ENCODE measurements at places on chromosomes 4 and X.

GRCh38 chr4:84614891-84615290 is 32.0 kb downstream of the CDS1 start:
- no peak for DNase-seq

DNA sequence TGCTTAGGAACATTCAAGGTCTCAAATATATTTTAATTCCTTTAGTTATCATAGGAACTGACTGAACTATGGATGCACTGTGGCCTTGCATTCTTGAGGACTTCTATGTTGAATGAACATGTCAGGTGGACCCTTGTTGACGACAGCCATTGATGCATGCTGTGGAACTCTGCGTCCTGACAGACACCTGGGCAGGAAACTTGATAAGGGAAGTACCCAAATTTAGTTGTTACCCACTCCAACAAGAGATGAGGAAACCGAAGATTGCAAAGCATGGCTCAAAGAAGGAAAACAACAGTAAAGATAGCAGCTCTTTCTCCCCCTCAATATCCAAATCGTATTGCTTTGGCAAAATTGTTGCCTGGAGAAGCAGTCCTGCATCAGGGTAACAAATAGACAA is 540.0 kb upstream of the NR3C2 start:
- DNase-seq: no peak

DNA sequence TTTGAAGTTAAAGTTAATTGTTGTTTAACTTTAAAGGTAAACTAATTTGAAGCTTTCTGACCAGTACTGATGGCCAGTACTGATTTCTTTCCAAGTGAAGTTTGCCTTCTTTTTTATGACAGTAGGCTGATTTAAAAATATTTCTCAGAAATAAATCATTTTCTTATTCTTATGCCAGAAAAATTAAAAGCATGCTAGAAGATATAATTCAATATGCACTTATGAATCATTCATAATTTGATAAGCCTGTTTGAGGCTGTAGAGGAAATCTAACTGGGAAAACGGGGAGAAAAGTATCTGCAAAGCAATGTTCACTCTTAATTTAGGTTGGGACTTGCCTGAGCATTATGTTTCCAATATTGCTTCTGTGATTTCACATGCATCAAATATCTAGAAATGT is 1112.0 kb upstream of the INTU start:
- no peak for DNase-seq

- peak; percentile 86 for DNase-seq
Measured at GRCh38 chrX:40539214-40540142, 41.3 kb upstream of the ATP6AP2 start.

DNA sequence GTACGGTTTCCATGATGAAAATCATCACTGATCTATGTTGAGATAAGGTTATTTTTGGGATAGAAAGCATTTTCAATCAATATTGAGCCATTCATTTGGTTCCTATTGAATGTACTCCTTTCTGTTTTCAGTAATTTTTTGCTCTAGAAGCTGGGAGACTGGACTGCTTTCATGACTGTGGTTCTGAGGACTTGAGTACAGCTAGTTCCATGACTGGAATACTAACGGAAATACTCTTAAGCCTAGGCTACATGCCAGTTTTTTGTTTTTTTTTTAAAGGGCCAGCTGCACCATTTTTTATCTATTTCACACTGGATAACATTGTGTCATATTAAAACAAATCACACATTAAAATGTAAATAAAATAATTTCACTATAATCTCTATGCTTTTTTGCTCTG is 16.7 kb downstream of the PRR32 start:
- DNase-seq: no peak

GRCh38 chr4:74619931-74620702 is 174.2 kb downstream of the BTC start:
- DNase-seq: no peak

DNA sequence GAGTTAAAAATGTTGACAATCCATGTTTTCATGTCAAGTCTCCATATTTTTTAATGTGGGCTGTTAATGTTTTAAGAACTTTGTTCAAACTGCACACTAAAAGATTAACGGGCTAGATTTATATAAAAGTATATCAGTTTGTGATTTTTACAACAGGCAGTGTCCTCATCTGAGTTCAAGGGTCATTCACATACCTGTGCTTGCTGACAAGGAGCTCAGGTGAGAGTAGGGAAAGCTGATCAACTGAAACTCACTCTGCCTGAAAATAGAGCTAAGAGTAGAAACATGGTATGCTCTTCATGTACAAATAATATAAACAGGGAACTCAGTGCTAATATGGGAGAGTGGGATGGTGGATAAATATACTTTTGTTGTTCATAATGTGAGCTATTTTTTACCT is 102.3 kb upstream of the DKK2 start:
- no peak for DNase-seq

DNA sequence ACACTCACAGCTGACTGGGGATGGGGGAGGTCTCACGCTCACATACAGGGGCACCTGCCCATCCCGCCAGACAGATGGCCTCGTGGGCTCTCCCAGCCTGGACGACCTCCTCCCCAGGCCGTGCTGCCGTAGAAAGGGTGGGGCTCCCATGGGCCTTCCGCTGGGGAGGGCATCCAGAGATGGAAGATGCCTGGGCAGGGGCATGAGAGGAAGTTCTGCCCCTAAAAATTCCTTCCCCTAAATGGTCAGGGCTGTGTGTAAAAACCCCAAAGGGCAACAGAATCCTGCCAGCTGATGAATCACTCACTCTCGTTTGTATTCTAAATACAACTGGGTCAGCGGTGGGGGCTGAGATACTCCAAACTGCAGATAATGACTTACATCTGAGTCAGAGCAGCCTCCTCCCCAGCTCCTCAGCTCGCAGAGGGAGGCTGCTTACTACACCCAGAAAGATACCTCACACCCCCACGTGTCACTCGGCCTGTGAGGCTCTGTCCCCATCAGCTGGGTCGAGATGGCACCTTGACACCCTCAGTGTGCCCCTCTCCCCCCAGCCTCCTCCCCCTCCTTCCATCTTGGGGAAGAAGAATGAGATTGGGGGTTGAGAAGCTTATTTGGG is 10.1 kb downstream of the WDR1 start:
- no peak for DNase-seq

GRCh38 chrX:31588355-31588754 is 516.5 kb upstream of the FTHL17 start:
- no peak for DNase-seq

DNA sequence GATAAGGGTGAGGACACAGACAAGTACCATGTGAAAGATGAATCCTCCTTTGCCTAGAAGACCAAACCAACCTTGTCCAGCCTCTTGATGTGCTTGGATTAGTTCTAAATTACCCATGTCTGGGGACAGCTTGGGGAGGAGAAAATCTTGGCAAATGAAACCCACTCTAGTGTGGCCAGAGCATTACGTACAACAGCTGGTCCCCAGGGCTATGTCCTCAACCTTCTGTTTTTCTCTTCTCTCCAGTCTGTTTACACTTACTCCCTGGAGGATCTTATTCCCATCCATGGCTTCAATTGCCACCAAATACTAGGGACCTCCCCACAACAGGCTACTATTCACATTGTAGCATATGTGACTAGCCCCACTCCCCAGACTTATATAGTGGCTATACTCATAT is 384.5 kb downstream of the OPHN1 start:
- no peak for DNase-seq

GRCh38 chr4:23324021-23324690 is 565.7 kb downstream of the PPARGC1A start:
- no peak for DNase-seq

- no peak for DNase-seq
Measured at GRCh38 chrX:119708936-119709335, 16.0 kb upstream of the SEPTIN6 start.

GRCh38 chr4:146522869-146523205 is 1.1 kb upstream of the SLC10A7 start:
- no peak for DNase-seq

DNA sequence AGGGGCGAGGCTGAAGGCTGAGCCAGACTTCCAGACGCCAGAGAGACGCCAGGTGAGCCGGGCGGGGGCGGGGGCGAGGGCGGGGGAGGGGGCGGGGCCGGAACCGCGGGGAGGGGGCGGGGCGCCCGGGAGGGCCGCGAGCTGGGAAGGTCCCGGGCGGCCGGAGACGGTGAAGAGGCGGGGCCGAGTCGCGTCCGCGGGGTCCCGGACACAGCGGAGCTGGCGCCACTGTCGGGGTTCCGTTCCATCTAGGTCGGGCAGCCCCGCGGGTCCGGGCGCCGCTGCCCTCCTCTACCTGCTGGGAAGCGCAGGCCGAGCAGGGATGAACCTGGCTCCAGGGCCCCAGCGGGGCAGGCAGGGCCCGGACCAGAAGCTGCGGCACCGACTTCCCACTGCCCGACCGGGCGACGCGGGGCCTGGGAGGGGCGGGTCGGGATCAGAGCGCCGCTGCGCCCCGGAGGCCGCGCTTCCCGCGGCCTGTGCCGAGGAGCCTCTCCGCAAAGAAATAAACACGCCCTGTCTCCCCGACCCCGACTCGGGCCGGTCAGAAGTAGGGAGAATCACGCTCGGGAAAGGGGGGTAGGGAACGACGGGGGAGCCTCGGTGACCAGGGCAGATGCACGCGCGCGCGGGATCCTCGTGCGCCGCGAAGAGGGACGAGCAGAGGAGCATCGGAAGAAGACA is 10.6 kb downstream of the HMX1 start:
- DNase-seq: no peak

DNA sequence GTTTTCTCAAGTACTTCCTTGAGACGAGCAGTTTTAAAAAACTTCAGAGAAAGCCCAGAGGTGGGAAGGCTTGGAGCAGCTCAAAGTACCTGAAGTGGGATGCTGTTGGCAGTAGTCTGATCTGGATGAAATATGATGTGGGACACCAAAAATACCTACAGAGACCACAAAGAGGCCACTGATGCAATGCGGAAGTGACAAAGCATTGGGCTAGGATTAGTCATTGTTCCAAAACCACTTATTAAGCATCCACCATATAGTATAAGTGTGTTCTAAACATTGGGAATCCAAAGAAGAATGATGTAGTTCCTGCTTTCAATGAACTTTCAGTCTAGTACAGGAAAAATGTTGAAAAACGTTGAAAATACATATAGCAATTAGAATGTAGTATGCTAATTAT is 386.1 kb upstream of the CNKSR2 start:
- no peak for DNase-seq

DNA sequence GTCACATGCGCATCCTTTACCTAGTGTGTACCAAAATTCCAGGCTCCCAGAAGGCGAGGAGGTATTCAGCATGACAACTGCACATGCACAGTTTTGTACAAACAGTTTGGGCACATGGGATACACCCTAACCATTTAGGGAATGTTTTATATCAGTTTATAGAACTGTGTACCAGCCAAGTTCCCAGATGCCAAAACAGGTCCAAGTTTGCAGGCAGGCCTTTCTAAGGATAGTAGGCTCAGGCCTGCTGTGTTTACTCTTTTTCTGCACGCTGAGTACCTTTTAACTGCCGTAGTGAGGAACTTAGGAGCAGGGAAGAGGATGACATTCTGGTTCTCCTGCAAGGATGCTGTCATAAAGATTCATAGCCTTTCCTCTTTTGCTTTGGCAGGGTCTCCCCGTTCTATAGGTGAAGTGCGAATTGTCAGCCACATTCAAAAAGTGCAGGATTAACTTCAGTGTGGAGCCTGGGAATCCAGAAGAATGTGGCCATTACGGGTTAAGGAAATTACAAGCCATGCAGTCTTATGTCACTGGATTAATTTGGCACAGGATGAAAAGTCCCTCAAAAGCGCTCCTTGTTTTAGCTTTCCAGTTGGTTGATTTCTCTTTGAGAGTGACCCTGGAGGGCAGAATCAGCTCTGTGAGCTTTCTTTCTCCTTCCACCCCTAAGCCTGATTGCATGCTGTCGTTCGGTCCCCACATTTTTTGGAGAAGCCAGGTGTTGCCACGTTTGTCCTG is 259.8 kb downstream of the ARHGAP10 start:
- DNase-seq: no peak

DNA sequence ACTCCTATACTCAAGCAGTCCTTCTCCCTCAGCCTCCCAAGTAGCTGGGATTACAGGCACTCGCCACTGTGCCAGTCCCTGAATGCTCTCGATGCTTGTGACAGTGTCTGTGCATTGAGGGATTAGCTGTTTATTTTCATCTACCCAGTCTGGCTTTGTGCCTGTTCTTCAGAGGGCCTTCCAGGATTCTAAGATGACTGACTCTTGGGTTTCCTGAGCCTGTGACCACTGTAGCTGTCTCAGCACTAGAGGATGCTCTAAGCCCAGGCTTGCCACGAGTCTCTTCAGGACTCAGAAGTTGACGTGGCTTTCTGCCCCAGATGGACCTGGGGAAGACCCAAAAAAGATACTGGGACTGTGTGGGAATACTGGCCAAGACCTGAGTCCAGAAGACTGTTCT is 201.4 kb downstream of the ARHGAP10 start:
- no peak for DNase-seq

DNA sequence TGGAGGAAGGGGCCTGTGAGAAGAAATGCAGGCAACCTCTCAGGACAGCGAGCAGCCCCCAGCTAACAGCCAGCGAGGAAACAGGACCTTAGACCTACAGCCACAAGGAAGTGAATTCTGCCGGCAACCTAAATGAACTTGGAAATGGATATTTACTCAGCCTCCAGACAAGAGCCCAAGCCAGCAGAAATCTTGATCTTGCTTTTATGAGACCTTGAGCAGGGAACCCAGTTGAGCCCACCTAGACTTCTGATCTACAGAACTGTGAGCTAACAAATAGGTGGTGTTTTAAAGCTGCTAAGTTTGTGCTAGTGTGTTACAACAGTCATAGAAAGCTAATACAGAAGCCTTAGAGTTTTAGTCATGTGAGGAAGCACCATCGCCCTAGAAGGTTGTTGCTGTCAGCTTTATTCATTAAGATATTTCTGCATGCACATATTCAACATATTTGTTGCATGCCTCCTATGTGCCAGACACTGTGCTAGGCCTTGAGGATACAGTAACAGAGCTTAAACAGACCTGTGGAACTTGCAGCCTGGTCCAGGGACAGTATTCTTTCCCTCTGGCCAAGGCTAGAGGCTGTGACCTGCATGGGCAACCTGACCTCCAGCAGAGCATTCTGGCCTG is 50.3 kb downstream of the NALF2 start:
- DNase-seq: no peak

DNA sequence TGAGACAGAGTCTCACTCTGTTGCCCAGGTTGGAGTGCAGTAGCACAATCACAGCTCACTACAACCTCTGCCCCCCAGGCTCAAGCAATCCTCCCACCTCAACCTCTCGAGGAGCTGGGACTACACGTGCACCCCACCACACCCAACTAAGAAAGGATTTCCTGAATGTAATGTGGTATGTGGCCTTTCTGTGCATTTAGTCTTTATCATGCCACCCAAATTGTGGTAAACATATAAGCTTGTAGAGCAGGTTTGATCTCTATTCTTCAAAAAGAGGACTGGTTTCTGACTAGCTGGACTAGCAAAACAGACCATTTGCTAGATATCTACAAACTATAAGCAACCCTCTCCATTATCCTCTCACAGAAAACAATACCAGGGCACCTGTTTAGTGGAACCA is 33.6 kb downstream of the ELOVL6 start:
- no peak for DNase-seq

DNA sequence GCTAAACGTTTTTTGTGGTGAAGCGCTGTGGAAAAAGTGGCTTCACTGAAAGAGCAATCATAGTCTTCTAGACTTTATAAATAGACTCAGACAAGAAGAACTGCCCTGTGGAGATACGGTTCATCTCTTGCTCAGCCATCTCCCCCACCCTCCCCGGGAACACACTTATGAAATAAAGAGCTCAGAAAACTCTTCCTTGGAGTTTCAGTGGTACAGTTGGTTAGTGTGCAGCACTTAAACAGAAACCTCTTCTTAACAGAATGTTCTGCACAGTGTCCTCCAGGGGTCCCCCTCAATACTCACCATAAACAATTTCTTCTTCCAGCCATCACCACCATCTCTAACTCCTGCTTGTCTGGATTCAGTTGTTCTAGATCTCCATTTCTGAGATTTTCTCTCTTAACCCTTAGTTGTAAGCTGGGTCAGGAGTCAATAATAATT is 313.0 kb downstream of the ARHGAP10 start:
- no peak for DNase-seq

GRCh38 chrX:1487401-1487800 is 34.7 kb upstream of the ASMTL start:
- DNase-seq: peak; percentile 41

Data from spleen (tissue), 13 donors.